ENCODE measurements at places on chromosomes 2 and 18. TPM values are rescaled to one million over a fixed set of nuclear protein-coding genes. Genes with fewer than 3 reads are reported as not detected.

CDKL4 gene
- total RNA-seq, result 0.74 TPM

TRPM8 gene
- total RNA-seq, result not detected

COLEC11 gene
- not detected for total RNA-seq

NT5DC4 gene
- not detected for total RNA-seq

TUBB8B gene
- not detected for total RNA-seq

UGT1A4 gene
- not detected for total RNA-seq

GALR1 gene
- total RNA-seq, result not detected

IL1F10 gene
- not detected for total RNA-seq

GRCh38 chr2:72891091-72891818 lies 4.0 kb downstream of the SPR start:
- no peak overlapping the region for H3K4me3 ChIP-seq
- no peak for DNase-seq
- H3K27me3 ChIP-seq, result peaks cover 23% of the 10 kb centered on the region
- H3K36me3 ChIP-seq, result no peaks in the 10 kb centered on the region

DNA sequence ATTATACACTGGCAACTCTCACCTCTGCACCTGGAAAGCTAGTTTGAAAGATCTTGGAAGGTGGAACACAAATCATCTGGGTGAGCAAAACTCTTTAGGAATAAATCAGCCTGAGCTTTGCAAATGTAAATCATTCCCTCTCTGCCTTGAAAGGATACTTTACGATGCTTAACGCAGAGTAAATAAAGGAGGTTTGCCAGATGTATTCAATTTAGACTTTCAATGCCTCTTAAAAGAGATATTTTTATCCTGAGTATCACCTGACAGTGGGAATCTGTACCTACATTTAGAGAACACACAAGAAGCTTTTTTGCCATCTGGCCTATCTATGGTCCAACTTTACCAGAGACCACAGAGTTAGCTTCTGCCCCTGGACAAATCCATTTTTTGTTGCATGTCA lies 983.2 kb upstream of the CDH2 start:
- H3K36me3 ChIP-seq, result no peaks in the 10 kb centered on the region
- H3K4me3 ChIP-seq, result no peak overlapping the region
- no peaks in the 10 kb centered on the region for H3K4me1 ChIP-seq
- no peak overlapping the region for H3K27ac ChIP-seq

- H3K27me3 ChIP-seq, result no peaks in the 10 kb centered on the region
- DNase-seq, result no peak
These were observed 7.3 kb upstream of the GALM start for GRCh38 chr2:38658613-38659012.

GRCh38 chr2:201444746-201445465 lies 6.4 kb downstream of the TRAK2 start:
- no peak overlapping the region for H3K4me3 ChIP-seq
- H3K27me3 ChIP-seq, result no peaks in the 10 kb centered on the region
- peaks cover 41% of the 10 kb centered on the region for H3K4me1 ChIP-seq
- DNase-seq, result no peak
- H3K36me3 ChIP-seq, result peaks cover 2% of the 10 kb centered on the region

GRCh38 chr2:239879423-239880084 lies 145.6 kb downstream of the NDUFA10 start:
- DNase-seq, result no peak
- H3K4me1 ChIP-seq, result peaks cover 6% of the 10 kb centered on the region
- no peaks in the 10 kb centered on the region for H3K27me3 ChIP-seq
- H3K36me3 ChIP-seq, result no peaks in the 10 kb centered on the region
- no peak overlapping the region for H3K4me3 ChIP-seq
- no peak overlapping the region for H3K27ac ChIP-seq

DNA sequence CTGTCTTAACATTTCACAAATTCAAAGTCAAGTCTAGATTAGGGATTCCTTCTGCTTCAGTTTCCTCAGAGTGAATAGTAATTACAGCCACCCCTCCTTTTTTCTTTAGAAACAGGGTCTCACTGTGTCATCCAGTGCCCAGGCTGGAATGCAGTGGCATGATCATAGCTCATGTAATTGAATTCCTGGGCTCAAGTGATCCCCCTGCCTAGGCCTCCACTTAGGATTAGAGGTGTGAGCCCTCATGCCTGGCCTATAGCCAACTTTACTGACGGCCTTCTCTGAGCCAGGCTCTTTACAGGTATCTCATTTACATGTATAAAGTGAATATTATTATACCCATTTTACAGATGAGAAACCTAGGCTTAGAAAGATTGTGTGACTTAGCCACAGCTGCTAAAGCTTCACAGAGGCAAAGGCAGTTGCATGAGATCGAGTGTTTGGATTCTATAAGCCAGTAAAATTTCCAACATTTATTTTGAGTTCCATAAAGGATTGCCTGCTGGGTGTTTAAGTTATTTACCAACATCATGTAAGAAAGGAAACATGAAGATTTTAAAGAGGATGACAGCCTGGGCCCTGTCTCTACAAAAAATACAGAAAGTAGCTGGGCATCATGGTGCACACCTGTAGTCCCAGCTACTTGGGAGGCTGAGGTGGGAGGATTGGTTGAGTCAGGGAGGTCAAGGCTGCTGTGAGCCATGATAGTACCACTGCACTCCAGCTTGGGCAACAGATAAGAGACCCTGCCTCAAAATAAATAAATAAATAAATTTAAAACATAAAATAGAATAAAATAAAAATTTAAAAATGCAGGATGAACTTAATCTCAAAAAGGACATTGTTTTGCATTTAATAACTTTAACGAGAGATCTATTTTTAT lies 1.8 kb downstream of the ENOSF1 start:
- peaks cover 6% of the 10 kb centered on the region for H3K36me3 ChIP-seq
- H3K27me3 ChIP-seq, result no peaks in the 10 kb centered on the region
- peak overlapping the region; percentile 94 for H3K4me3 ChIP-seq

DNA sequence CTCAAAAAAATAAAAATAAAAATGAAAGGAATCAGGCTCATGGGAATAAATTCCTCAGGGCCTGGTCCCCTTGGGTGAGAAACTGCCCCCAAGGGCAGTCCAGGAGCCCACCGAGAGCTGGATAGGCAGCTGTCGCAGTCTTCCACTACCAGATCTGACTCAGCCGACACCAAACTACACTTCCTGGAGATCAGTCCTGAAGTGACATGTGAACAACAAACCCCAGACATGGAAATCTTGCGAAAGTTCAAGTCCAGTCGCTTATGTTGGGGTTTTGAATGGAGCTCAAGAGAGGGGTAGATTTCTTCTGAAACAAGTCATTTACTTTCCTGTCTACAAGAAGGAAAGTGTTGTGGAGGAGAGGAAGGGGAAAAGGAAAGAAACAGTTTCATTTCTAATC lies 12.9 kb downstream of the ADCY3 start:
- no peaks in the 10 kb centered on the region for H3K27me3 ChIP-seq
- no peak for DNase-seq
- H3K27ac ChIP-seq, result no peak overlapping the region

DNA sequence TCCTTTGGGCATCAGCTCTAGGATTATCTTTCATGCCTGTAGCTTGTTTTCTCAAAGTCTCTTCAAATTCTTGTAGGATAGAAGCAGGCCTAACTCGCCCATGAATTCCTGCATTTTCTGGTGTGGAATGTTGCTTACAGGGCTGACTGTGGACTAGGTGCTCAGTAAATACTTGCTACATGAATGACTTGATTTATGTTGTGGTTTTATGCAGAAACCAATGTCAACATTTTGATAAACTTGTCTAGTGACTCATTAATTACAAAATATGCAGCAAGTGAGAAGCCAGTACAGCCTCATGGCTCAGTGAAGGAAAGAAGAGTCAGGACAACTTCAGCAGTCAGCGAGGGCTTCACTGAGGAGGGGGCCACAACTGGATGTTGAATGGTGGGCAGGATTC lies 110.6 kb upstream of the SIX2 start:
- no peak overlapping the region for H3K27ac ChIP-seq
- H3K27me3 ChIP-seq, result no peaks in the 10 kb centered on the region

- peaks cover 36% of the 10 kb centered on the region for H3K4me1 ChIP-seq
- H3K4me3 ChIP-seq, result peak overlapping the region; percentile 83
- H3K27ac ChIP-seq, result peak overlapping the region; percentile 72
These were observed 3.4 kb downstream of the SGPP2 start for GRCh38 chr2:222427646-222428301.

GRCh38 chr2:62568983-62569837 lies 63.2 kb upstream of the TMEM17 start:
- DNase-seq, result no peak
- H3K4me3 ChIP-seq, result no peak overlapping the region
- H3K4me1 ChIP-seq, result peaks cover 3% of the 10 kb centered on the region
- no peak overlapping the region for H3K27ac ChIP-seq
- H3K36me3 ChIP-seq, result no peaks in the 10 kb centered on the region

- no peak overlapping the region for H3K4me3 ChIP-seq
- no peak overlapping the region for H3K27ac ChIP-seq
- H3K27me3 ChIP-seq, result no peaks in the 10 kb centered on the region
- no peaks in the 10 kb centered on the region for H3K36me3 ChIP-seq
These were observed 52.8 kb upstream of the IL1RL1 start for GRCh38 chr2:102258386-102259074.

DNA sequence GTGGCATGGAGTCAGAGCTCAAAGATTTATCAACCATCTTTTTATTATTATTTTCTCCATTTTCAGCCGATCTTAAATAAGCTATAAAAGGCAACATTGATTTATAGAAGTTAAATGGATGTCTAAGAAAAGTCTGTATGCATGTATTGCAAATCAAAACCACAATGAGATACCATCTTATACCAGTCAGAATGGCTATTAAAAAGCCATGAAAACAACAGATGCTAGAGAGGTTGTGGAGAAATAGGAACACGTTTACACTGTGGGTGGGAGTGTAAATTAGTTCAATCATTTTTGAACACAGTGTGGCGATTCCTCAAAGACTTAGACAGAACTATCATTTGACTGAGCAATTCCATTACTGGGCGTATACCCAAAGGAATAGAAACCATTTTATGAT lies 731.0 kb downstream of the CNTNAP5 start:
- H3K36me3 ChIP-seq, result no peaks in the 10 kb centered on the region
- DNase-seq, result no peak
- H3K27me3 ChIP-seq, result no peaks in the 10 kb centered on the region
- no peak overlapping the region for H3K27ac ChIP-seq
- H3K4me1 ChIP-seq, result no peaks in the 10 kb centered on the region

DNA sequence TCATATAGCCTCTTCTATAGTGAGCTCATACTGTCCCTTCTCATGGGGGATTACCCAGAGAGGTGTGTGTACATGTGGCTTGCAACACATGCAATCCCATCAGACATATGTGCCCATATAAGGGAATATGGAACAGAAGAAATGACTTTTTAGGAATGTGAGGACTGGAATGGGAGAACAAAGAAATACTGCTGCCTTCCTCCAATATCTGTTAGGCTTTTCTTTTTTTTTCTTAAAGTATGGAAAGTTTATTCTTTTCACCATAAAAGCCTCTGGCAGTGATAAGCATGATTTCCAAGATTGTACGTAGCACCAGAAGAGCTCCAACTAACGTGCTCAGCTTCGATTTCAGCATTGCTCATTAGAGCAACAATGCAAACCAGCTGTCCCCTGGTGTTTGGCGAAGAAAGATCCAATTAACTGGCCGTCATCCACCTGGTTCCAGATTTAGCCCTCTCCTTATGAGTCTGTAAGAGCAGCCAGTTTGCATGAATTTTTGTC lies 113.6 kb downstream of the ADCYAP1 start:
- no peak for DNase-seq
- H3K36me3 ChIP-seq, result no peaks in the 10 kb centered on the region
- H3K4me3 ChIP-seq, result no peak overlapping the region

DNA sequence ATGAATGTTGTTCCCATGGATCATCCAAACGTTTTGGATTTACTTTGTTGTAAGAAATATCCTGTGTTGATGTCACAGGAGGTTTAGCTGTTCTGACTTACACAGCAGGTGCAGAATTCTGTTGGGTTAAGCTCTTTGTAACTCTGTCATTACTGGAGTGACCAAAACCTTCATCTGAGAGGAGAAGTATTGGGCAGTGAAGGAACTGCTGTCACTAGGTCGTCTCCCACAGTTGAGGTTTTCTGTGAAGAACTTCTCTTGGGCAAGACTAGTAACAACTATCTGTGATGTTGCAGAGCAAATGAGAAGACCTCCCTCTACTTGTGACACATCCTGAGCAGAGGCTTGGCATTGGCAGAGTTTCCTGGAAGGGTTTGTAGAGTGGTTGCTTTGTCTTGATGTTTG lies 2.9 kb downstream of the SPTBN1 start:
- H3K4me3 ChIP-seq, result no peak overlapping the region
- peaks cover 44% of the 10 kb centered on the region for H3K27me3 ChIP-seq

GRCh38 chr18:9688036-9688741 lies 19.9 kb upstream of the RAB31 start:
- H3K4me3 ChIP-seq, result no peak overlapping the region
- DNase-seq, result no peak
- peaks cover 10% of the 10 kb centered on the region for H3K27me3 ChIP-seq

DNA sequence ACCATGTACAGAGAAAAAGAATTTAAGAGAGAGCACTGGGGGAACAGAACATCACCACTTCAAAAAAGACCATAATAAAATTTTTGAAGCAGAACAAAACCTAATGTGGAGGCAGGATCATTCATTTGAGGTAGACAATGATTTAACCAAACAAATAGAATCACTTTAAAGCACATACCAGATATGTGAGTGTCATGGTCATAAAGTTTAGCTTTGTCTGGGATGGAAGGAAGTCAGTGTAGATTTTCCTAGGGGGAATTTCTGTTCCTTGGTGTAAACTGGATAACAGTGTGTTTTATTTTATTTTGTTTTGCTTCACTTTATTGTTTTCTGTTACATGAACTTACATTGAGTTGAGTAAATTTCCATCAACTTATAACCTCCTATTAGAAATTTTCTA lies 120.8 kb downstream of the CRIM1 start:
- H3K4me3 ChIP-seq, result no peak overlapping the region
- H3K36me3 ChIP-seq, result no peaks in the 10 kb centered on the region
- H3K27me3 ChIP-seq, result no peaks in the 10 kb centered on the region
- no peaks in the 10 kb centered on the region for H3K4me1 ChIP-seq

- H3K27me3 ChIP-seq, result no peaks in the 10 kb centered on the region
- DNase-seq, result no peak
These were observed 53.9 kb downstream of the KCTD18 start for GRCh38 chr2:200455958-200456421.

- H3K4me1 ChIP-seq, result peaks cover 47% of the 10 kb centered on the region
- H3K36me3 ChIP-seq, result no peaks in the 10 kb centered on the region
- peak overlapping the region; percentile 77 for H3K4me3 ChIP-seq
- H3K27me3 ChIP-seq, result no peaks in the 10 kb centered on the region
- peak overlapping the region; percentile 82 for H3K27ac ChIP-seq
These were observed 53.0 kb downstream of the EPHA4 start for GRCh38 chr2:221518935-221519625.

DNA sequence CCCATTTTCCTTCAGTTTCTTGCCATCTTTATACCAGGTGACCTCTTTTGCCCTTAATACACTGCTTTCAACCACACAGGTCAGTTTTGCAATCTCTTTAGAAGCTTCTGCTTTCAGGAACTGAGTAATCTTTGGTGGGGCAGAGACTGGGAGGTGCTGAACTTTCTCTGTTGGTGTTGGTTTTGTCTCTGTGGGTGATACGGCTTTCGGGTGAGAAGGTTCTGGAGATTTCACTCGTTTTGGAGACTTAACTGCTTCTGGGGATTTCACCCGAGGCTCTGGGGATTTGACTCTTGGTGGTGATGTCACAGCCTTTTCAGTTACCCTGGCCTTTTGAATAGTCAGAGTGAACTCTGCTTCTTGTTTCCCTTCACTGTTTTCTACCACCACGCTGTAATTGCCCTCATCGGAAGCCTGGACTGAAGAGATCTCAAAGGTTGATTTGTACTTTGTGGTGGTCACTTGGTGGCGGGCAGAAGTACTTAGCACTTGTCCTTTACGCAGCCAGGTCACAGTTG lies 50.4 kb downstream of the PLEKHA3 start:
- H3K4me3 ChIP-seq, result peak overlapping the region; percentile 43
- H3K36me3 ChIP-seq, result peaks cover 67% of the 10 kb centered on the region
- peak; percentile 54 for DNase-seq
- no peaks in the 10 kb centered on the region for H3K27me3 ChIP-seq
- no peak overlapping the region for H3K27ac ChIP-seq

Measured in CD4-positive, CD25-positive, alpha-beta regulatory T cell (primary cell).